ENCODE measurements at places on chromosomes 3 and 15.
A peak's percentile ranks its signal among the peaks of the same experiment; 100 is the strongest.

DNA sequence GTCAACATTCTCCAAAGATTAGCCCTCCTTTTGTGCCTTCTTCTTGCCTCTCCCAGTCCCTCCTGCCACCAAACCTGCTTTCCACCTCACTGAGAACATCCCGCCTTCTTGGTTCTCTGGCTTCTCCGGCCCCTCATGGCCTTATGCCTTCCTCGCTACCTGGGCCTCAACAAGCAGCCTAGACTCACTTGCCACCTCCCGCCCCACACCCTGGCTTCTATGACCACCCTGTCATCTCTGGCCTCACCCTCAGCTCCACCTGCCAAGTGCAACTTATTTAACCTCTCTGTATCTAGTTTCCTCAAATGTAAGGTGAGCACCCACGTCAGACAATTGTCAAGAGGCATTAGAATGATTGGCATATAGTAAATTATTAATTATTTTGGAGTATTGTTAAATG is 68.8 kb upstream of the MEX3B start:
- DNase-seq = no peak

GRCh38 chr3:10248984-10249748 is 907 bp downstream of the TATDN2 start:
- DNase-seq = no peak

GRCh38 chr3:160091441-160091840 is 102.8 kb downstream of the IL12A start:
- DNase-seq = no peak

- no peak for DNase-seq
Measured at GRCh38 chr3:122695927-122696561, 15.4 kb downstream of the PARP14 start.

GRCh38 chr3:37739579-37740290 is 121.9 kb upstream of the CTDSPL start:
- DNase-seq = no peak

DNA sequence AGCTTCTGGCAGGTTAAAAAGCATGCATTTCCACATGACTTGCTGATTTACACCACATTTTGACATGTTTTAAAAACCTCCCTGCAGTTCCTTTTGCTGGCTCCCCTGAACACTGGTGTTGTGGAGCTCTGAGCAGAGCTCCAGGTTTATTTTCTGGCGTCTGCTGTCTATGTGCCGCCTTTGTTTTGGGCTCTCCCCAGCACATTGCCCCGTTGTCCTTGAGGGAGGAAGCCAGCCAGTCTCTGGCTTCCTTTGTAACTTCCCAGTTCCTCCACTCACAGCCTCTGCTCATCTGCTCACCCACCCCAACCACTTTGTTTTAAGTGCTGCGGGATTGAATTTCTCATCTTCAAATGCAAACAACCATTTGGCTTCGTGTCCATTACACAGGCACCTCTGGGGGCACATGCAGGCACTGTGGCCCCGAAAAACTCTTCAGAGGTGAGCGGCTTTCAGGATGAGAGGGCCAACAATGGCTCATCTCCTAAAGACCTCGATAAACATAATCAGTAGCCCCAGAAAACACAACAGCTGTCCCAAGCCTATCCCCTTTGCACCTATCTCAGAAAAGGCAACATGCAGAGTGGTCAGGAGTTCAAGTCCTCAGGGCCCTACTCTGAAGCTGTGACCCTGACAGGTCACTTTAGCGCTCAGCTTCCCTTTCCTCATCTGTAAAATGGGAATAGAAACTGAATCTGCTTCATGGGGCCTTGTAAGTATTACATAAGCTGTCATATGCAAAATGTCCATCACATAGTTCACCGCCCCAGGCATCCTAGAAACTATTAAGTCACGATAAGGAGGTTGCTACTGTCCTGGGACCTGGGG is 1.3 kb upstream of the MEF2A start:
- DNase-seq = no peak

DNA sequence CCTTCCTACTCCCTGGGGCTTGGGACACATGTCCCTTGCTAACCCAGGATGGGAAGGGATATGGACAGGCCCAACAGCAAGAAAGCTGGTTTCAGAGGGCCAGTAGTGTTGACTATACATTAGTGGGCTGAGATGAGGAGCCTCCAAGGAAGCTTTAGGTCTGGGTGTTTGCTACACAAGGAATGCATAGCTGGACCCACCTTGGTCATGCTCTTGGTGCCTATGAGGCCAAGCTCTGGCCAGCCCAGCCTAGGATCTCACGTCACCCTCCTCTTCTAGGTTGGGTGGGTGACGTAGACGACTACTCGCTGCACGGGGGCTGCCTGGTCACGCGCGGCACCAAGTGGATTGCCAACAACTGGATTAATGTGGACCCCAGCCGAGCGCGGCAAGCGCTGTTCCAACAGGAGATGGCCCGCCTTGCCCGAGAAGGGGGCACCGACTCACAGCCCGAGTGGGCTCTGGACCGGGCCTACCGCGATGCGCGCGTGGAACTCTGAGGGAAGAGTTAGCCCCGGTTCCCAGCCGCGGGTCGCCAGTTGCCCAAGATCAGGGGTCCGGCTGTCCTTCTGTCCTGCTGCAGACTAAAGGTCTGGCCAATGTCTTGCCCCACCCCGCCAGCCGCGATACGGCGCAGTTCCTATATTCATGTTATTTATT is 653 bp upstream of the WDR6 start:
- no peak for DNase-seq

DNA sequence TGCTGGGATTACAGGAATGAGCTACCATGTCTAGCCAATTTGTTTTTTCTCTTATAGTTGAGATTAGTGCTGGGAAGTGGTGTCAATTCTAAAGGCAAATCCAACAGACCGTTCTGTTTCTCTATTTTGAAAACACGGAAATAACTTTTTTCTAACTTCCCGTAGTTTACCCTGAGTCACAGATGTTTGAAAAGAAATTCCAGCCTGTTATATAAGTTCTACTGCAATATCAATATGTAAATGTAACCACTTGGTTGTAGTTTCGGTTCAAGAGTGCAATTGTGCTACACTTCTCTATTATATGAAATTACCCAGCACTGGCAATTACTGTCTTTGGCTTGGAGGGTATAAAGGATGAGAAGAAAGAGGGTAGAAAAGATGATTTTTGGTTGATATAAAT is 22.3 kb upstream of the GNB4 start:
- no peak for DNase-seq

DNA sequence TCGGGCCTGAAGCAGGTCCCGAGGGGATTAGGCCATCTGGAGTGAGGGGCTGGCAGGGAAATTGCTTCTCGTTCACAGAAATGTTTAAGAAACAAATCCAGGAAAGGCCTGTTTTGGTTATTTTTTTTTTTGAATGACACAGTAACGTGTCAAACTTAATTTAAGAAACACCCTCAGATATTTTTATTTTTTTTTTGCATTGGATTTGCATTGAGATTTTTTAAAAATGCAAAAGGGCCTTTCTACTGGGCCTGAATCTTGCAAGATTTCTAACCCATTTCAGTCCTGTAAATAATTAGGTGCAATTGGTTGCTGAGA is 25.0 kb upstream of the KLF13 start:
- no peak for DNase-seq

DNA sequence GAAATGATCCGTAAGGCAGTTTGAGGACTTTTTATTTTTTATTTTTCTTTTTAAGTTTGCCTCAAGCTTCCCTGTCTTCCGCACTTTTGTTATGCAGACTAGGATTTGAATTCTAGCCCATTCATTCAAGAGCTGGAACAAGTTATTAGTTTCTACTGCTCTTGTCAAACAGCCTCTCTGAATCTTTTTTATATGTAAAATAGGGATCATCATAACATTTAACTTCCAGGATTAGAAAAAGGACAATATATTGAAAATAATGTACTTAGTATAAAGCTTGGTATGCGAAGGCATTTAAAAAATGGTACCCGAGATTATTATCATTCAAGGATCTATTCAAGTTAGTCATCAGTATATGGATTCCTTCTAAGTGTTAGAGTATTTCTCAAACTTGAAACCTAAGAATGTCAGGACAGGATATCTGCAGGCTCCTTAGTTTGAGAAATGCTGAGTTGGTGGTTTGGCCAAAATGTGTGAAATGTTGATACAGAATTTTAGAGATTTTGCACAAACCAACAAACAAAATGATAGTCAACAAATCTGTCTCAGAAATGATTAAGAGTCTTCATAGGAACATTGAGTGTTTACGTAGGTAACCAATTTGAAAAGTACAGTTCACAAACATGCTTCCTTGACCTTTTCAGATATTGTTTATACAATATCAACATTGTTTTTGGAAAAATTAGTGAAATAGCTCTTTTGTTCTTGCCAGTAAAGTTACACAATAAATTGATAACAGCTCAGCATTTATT is 40.5 kb upstream of the IGSF10 start:
- no peak for DNase-seq

GRCh38 chr3:2976796-2977195 is 133.4 kb downstream of the IL5RA start:
- no peak for DNase-seq

DNA sequence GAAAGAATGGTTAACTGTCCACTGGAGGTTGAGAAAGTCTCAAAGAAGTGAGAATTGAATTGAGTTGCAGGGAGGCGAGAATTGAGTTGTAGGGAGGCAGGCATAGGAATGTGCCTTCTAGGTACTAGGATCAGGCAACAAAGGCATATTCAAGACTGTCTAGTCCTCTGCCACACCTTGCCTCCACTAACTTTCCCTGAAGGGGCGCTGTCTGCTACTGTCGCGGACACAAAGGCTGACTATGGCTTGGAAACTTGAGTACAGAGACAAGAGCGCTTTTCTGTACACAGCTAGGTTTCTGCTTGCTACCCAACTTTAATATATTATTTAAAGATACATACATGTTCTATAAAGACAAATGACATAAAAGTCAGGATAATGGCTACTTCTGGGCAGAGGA is 10.4 kb upstream of the FBXL22 start:
- DNase-seq = no peak

DNA sequence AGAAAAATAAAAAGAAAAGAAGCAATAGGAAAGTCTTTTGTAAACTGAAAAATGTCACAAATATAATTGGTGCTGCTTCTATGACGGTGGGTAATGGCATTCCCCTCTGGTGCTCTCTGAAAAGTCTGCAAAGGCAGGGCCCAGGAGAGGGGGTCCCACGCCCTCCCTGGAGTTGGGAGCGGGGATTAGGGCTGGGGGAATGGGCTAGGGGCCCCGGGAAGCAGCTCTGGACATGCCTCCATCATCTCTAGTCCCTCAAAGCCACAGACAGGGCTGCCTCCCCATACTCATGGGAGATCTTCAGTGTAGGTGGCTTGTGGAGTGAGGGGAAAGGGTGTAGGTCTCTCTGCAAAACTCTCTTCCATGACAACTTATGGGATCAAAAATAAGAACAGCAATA is 7.8 kb upstream of the RHCG start:
- no peak for DNase-seq

DNA sequence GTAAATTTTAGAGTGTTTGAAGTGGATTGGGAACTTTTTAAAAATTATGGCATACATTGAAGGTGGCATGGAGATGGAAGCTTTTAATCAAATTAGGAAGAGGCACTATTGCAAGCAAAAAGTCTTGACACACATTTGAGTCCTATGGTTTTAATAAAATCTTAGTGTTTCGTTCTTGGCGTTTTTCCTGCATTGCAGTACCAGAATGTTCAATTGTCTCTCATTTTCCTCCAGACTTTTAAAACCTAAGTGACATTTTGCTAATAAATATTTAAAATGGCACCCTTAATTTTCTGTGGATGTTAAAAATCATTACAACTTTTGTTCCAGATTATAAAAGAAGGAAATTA is 2.2 kb downstream of the TGFBR2 start:
- no peak for DNase-seq

DNA sequence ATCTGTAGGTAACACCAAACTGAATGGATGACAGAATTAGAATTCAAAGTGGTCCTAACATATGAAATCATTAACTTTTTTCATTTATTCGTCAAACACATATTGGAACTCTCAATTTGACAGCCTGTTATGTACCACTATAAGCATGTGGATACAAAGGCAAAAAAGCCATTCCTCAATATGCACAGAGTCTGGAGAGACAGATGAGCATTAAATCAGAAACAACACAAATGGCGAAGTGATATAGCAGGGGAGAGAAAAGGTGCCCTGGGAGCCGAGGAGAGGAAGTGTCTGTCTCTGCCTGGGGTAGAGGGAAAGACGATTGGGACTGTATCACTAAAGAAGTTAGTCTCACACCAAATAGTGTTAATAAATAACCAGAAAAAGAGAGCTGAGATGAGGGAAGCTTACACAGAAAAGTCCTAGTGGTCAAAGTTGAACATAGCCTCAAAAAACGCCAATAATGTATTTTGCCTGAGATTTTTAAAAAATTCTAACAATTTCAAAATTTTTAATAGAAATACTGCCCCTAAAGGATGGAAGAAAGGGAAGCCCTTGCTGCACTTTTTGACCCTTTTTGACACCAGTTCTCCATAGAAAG is 417.5 kb downstream of the TUSC7 start:
- DNase-seq = no peak

DNA sequence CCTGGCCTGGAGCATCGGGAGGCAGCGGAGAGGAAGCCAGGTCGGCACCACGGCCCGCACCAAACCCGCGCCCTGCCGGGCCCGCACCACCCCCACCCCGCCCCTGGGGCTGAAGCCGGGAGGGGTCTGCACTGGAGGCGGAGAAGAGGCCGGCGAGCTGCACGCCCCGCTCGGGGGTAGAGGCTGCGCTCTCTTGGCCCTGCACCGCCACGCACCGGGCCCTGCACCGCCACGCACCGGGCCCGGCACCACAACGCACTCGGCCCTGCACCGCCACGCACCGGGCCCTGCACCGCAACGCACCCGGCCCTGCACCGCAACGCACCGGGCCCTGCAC is 41.4 kb downstream of the MUC20 start:
- DNase-seq = no peak

GRCh38 chr3:134482622-134483021 is 3.2 kb downstream of the ANAPC13 start:
- no peak for DNase-seq

DNA sequence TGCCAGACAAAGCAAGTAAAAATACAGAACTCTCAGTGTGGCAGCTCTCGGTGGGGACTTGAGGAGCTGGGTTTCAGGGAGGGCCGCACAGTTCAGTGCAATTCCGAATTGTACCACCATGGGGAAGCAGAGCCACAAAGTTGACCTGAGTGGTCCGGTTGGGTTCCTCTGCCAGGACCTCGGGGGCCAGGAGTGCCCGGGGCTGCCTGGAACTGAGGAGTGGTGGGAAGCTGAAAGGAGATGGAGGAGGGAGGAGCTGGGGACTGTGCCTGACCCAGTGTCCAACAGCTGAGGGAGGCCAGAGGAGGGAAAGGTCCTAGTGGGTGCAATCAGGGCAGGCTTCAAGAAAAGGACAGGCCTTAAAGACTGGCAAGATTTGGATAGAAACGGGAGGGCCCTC is 32.2 kb upstream of the TRH start:
- peak; percentile 74 for DNase-seq

GRCh38 chr15:31435261-31435911 is 108.8 kb downstream of the KLF13 start:
- DNase-seq = peak; percentile 73

GRCh38 chr3:62923066-62923465 is 47.9 kb upstream of the CADPS start:
- no peak for DNase-seq

DNA sequence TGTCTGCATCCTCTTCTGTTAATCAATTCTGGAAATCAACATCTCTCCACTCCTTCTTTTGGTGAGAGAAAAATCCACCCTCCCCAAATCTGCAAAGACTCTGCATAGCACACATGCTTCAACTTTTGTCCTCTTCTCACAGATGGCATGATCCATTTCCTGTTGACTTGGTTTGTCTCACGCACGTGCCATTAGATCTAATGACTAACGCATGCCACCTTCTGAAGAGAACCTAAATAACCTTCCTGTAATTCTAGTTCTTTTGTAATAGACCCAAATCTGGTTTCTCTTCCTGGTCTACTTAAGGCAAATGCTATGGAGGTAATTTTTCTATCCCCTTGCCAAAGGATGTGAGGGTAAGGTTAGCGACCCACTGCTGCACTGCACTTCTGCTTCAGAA is 51.0 kb upstream of the ATOSA start:
- DNase-seq = no peak
